Stimulated activated naive CD4-positive, alpha-beta T cell treated with Interleukin-2 at 50 U/mL for 16 hours (primary cell): ENCODE measurements at places on chromosomes 6 and 20.

DNA sequence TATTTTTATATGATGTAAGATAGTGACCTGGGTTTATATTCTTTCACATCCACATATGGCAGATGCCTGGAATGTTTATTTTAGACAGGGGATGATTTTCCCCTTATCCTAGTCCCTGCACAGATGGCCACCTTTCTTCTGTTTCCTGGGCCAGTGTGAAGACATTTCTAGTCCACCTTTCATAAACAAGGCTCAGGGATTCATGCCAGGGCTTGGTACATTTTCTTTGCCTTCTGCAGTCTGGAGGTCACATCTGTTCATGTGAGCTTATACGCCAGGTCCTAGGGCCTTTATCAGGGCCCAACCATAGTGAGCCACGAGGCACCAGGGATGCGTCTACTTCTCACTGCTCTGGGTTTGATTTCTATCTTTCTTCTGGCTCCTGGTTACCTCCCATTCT, 38.0 kb upstream of the ERVFRD-1 start:
- DNase-seq: no peak

GRCh38 chr20:17684077-17684888, 2.2 kb upstream of the RRBP1 start:
- DNase-seq: no peak

- DNase-seq: no peak
Observed at GRCh38 chr20:1654996-1655395, 2.6 kb downstream of the SIRPG start.

DNA sequence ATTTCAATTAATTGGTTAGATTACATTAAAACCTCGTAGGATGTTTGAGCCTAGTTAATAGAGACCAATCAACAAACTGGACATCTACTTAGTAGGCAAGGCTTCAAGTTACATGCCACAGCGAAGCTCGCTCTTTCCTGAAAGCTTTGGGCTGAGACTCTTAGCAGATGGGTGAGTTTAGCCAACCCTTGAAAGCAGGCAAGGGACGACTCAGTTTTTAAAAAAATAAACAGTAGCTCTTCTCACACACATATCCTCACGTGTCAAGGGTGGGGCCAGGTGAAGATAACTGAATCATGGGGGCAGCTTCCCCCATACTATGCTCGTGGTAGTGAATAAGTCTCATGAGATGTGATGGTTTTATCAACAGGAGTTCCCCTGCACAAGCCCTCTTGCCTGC, 775 bp downstream of the MTFR2 start:
- no peak for DNase-seq

GRCh38 chr20:19809505-19809904, 51.4 kb downstream of the RIN2 start:
- no peak for DNase-seq

GRCh38 chr20:49871391-49871948, 43.9 kb downstream of the SPATA2 start:
- DNase-seq: no peak

DNA sequence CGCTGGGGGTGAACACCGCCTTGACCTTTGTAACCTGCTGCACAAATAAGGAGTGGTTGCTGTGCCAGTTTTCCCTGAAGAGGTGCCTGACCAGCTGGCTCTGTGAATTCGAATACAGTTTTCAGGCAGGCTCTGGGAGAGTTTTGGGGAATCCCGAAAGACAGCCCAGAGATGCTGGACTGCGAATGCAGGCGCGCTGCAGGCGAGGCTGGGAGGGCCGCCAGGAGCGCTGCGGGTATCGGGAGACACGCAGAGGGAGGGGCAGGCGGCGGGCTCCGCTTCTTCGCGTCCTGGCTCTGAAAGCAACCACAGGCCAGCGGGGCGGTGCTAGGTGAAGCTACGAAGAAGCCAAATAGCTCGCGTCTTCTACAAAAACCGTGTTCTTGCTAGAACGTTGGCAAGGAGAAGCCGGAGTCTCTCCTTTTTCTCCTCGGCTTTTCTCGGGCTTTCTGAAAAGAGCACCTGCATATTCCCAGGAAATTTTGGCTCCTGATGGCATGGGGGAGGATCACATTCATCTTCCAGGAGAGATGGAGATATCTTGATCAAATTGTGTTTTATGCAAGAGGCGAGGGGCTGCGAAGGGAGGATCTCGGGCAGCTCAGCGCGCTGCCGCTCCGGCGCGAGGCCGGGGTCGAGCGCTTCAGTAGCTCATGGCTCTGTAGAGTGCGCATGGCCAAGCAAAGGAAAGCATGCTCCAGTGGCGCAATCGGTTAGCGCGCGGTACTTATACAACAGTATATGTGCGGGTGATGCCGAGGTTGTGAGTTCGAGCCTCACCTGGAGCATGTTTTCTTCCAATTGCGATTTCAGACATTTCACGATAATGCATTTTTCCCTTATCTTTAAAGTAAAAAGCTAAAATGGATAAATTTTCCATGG, 158.1 kb upstream of the ZNF184 start:
- peak; percentile 0 for DNase-seq

- no peak for DNase-seq
Observed at GRCh38 chr6:136326038-136326553, 36.5 kb upstream of the BCLAF1 start.

DNA sequence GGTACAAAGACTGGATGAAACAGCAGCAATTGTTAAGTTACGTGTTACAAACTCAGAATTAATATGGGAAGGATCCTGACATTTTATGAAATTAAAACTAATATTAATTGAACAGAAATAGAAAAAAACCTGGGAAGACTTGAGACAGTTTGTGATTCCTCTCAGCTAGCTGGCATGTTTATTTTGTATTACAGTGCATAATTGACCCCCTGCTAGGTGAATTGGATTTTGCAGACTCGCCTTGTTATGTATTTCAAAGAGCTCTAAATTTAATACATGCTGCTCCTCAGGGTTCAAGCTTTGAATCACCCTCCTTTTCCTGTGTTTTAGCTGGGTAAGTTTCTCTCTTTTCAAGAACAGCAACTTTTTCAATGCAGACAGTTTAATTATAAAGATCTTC, 339.4 kb downstream of the PLCB1 start:
- no peak for DNase-seq

DNA sequence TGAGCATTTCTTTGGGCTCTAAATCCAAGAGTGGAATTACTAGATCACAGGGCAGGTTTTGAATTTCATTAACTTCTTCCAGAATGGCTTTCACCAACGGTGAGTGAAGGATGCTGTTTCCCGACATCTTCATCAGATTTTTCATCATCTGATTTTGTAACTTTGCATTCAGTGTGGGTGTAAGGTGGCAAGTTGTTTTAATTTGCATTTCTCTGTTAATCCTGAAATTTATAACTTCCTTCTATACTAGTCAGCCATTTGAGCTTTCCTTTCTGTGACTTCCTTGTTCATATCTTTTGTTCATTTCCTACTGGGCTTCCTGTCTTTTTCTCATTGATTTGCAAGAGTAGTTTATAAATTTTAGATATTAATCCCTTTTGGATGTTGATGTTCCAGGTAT, 18.7 kb upstream of the HCK start:
- no peak for DNase-seq

GRCh38 chr6:97805596-97805995, 522.6 kb upstream of the MMS22L start:
- DNase-seq: no peak
